ENCODE measurements at places on chromosomes 4 and X.
A peak's percentile ranks its signal among the peaks of the same experiment; 100 is the strongest.

DNA sequence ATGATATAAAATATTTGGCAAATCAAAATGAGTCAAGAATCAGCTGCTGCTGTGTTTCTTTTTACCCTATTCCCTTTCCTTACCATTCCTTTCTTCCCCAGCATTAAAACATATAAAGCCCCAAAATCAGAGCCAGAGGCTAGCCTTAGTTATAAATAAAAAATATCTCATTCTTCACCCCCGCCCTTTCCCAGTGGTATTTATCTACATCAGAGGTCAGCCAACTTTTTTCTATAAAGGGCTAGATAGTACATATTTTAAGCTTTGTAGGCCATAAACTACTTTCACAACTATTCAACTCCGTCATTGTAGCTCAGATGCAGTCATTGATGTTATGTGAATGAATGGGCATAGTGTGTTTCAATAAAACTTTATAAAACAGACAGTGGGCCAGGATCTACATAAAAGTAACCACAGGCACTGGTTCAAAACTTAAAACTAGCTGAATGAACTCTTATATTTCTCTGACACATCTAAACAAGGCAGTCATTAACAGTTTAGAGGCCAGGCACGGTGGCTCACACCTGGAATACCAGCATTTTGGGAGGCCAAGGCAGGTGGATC is 30.5 kb upstream of the TCEANC start:
- no peak for DNase-seq

GRCh38 chr4:153248641-153249198 is 44.5 kb downstream of the TRIM2 start:
- no peak for DNase-seq

- DNase-seq: no peak
Measured at GRCh38 chrX:47264483-47265173, 31.8 kb downstream of the USP11 start.

GRCh38 chr4:114911111-114911510 is 202.3 kb downstream of the NDST4 start:
- peak; percentile 30 for DNase-seq

DNA sequence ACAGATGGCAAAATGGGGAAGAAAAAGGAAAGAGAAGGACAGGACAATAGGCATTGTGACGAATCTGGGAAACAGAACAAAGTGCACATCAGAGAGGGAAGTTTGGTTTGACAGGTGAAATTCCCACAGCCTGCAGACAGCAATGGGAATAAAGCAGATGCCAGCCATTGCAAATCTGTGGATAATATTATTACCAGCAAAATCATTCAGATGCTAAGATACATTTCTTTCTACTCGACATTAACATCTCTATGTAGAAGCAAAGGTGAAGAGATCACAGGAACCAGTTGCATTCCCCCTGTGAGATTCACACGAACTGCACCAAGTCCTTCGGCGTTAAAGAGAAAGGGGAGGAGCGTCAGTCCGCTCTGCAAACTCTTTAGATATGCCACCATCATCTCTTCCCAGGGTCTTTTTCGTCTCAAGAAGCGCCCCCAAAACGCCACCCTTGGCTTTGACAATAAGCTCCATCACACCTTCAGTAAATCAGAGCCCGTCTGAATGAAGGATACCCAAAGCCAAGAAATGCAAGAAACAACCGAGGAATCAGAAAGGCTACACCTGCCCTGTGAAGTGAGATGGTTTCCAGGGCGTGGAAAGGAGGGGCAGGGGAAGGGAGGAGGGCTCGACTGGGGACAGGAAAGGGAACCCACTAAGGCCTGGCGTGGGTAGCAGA is 1.9 kb downstream of the NEUROG2 start:
- DNase-seq: no peak

DNA sequence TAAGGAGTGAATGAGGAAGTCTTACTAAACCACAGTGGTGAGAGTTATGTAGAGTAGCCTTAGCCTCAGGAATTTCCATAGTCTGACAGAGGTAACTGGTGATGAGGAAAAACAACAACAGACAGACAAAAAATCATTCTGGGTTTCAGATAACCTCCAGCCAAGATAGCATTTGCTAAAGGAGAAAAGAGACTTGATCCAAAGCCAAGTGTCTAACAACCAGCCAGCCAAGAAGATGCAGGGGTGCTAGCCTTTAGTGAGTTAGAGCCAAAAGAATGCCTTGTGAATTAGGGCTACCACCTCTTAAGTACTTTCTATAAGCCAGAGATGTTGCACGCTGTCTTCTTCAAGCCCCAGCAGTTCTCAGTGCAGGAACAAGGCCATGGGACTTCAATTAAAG is 478.0 kb upstream of the CPEB2 start:
- no peak for DNase-seq

GRCh38 chr4:55127521-55127920 is 2.1 kb upstream of the KDR start:
- DNase-seq: no peak

DNA sequence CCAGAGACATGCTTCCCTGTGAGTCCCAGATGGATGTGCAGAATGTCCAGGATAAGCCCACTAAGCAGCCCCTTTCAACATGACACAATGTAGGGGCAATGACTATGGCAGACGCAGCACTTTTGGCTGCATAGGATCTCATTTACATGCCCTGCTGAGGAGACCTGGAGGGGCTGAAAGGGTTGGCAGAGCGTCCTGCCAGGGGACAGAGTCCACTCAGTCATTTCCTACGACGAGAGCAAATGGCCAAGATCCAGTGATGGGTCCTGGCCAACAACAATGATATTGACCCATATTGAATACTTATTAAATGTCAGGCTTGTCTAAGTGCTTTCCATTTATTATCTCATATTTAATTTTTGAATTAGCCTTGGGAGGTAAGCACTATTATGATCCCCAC is 41.4 kb downstream of the LGI2 start:
- no peak for DNase-seq

- DNase-seq: no peak
Measured at GRCh38 chr4:78667764-78668163, 108.4 kb upstream of the BMP2K start.

DNA sequence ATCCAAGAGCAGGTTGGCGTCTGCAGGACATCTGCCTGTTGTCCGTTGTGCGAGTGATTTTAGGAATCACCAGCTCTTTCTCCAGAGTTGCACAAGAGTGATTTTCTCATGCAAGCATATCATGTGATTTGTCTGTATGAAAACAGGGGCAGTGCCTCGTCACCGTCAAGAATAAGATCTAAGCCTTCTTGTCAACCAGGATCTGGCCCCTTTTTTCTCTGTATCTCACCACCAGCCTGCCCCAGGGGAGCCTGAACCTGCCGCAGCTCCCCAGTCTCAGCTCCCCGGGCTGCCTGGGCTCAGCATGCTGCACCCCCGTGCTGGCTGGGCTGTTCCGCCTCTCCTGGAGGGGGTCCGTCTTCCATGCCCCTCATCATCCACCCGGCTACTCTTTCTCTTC is 90.5 kb downstream of the STOX2 start:
- no peak for DNase-seq

GRCh38 chrX:9349572-9350494 is 115.0 kb upstream of the TBL1X start:
- DNase-seq: no peak

DNA sequence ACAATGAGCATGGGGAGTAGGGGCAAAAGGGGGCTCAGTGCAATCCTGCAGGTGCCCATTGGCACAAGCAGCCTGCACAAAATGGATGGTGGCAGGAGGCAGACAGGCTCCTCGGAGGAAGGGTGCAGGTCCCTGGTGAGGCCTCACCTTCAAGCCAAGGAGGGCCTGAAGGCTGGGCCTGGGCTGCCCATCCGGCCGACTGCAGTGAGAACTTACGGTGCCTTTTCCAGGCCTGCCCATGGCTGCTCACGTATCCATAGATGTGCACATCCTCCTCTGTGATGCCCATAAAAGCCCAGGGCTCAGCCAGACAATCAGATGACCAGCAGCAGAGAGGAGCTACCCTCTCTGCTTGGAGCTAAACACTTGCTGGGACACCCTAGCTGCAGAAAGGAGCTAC is 1089.8 kb downstream of the PCDH18 start:
- no peak for DNase-seq

GRCh38 chr4:15398732-15399131 is 29.1 kb upstream of the C1QTNF7 start:
- DNase-seq: no peak

Measured in DMS153 (cell line).